ENCODE measurements at places on chromosomes 5 and 9. TPM values are rescaled to one million over a fixed set of nuclear protein-coding genes. Genes with fewer than 3 reads are reported as not detected.

DNA sequence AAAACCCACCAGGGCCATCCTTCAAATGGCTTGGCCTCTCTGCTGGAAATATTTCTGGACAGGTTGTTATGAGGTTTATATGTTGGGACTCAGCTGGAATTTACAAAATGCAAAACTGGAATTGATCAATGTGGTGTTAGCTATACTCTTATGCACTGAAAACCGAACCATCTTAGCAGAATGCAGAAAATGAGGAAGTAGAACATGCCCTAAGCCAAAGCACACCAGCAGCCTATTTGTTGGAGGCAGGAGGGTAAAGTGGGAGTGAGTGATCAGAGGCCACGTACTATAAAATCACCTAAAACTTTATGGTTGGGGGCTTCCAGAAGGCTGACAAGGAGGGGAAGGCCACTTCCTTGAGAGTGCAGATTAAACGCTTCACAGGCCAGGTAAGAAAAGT lies 63.6 kb upstream of the C5orf63 start:
- DNase-seq = no peak

- DNase-seq = peak; percentile 92
Observed at GRCh38 chr9:98654247-98654646, 54.5 kb downstream of the GABBR2 start.

The NXNL2 gene
- 6.8 TPM for total RNA-seq

- no peak for DNase-seq
Observed at GRCh38 chr5:78760770-78761169, 112.2 kb upstream of the LHFPL2 start.

Measured in HFFc6 (cell line).